ENCODE measurements at places on chromosomes 6 and 20.

- no peak for DNase-seq
Measured at GRCh38 chr20:57680131-57680716, 29.6 kb downstream of the PMEPA1 start.

DNA sequence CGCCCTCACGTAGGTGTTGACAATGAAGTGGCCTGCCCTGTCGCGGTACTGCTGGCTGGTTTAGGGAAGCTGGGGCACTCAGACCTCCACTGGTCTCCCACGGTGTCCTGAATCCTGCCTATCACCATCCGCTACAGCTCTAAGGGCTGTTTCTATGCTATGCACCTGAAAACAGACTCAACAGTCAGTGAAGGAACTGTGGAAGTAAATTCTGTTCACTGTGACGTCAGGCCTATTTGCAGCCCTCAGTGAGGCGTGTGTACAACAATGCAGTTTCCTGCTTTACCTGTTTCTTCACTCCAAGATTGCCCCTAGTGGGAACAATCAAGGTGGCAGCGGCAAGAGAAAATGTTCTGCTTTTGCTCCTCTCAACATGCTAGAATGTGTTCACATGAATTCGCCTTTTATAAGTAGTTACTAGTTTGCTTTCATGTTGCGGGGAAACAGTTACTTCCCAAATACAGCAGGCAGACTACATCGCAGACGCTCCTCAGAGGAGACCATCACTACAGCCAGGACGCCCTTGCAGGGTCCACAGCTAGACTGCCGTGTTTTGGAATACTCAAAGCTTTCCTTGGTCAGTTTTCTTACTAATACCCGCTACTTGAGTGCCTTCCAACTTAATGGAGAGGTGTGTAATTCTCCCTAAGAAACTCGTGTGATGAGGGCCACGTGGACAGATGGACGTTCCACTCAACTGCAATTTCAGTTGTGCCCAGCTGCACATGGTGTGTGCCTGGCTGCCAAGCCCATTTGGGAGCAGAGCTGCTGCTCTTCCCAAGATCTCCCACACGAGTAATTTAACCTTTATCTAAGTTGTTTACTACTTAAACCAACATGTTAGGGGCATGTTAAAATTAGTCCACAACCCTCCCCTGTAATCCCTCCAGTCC is 25.4 kb downstream of the DIDO1 start:
- DNase-seq, result peak; percentile 22

GRCh38 chr6:149806127-149806526 is 56.6 kb downstream of the PCMT1 start:
- DNase-seq, result no peak

DNA sequence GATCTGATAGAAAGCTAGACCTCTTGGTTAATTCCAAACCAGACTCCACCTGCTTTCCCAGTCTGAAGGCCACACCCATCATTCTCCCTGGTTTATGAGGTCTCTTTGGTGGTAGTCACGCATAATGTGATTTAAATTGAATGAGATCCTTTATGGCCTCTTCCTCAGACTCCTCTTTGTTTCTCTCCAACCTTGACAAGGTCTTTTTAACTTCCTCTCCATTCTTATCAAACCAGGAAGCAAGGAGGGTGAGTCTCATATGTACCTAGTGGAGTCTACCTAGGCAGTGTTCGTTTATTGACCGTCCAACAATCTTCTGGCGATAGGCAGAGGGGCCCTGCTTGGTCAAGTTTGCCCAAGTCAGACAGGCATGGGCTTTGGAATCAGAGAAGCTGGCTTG is 184.2 kb upstream of the LAMP5 start:
- DNase-seq, result no peak

DNA sequence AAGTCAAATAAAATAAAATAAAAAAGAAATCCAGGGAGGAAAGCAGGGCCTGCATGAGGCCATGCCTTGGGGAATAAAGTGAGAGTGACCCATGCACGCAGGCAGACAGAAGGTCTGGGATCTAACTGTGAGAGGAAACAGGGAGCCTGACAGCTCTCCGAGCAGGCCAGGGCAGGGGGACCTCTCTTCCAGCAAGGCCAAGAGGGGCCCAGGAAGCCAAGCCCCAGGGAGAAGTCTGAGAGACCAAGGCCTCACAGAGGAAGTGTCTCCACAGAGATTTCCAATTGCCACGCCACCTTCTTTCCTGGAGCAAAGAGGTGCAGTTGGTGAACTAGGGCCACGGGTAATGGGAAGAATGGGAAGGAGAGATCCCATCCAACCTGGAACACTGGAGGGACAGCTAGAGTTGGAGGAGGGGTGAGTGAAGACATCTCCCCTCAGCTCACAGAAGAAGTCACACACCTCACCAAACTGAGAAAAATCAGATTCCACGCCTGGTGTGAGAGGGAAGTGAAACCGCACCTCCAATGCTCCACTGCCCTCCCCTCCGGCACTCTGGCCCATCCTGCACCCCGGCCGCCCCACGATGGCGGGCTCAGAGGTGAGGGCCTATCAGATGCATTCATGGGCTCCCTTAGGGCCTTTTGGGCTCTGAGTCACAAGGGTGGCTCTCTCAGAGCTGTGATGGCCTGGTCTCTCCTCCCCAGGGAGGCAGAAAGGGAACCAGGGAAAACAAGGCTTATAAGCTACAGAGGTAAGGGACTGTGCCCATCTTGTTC is 25.1 kb upstream of the TAF8 start:
- DNase-seq, result no peak

DNA sequence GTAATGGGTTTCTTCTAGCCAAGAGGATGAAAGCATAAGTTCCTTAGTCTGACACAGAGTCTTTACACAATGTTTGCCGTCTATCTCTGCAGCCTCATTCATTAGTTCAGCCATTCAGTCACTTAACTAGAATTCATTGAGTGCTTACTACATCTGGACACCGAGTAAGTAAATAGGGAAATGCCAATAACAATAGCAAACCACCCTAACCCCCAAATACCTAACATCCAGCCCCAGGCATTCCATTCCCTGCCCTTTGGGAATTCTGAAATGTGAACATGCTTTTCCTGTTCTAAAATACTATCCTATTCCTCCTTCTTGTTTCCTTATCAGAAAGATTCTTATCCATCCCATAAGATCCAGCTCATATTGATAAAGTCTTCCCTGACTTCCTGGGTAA is 277.6 kb upstream of the RNF217 start:
- no peak for DNase-seq

DNA sequence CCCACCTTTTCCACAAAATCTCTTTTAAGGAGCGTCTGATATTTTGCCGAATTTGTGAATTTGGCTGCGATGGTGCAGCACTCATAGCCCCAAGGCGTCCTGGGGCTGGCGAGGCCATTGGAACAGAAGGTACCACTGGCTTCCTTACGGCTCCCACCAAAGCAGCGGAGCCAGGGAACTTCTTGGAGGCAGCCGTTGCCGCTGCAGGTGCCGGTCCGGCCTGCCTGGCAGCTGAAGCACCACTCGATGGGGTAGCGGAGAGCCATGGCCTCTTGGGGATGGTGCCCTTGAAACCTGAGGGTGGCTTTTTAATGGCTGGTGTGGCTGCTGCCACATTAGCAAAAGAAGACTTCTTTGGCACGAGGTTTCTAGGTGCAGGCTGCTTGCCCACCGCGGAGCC is 29.8 kb downstream of the DIDO1 start:
- no peak for DNase-seq

DNA sequence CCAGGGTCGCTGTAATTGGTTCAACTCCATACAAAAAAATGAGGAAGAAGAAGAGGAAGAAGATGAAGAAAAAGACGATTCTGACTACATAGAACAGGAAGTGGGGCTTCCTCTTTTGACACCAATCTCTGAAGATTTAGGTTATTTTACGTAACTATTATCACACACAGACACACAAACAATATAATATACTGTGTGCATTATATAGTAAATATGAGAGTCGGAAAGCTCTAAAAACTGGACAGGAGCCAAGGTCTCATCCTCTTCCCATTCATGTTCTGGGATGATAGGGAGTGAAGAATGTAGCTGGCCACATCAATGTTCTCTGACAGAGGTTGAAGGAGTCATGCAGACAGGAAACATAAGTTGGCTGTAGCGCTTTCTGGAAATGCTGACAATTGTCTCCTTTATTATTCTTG is 13.3 kb downstream of the RSPH4A start:
- no peak for DNase-seq

DNA sequence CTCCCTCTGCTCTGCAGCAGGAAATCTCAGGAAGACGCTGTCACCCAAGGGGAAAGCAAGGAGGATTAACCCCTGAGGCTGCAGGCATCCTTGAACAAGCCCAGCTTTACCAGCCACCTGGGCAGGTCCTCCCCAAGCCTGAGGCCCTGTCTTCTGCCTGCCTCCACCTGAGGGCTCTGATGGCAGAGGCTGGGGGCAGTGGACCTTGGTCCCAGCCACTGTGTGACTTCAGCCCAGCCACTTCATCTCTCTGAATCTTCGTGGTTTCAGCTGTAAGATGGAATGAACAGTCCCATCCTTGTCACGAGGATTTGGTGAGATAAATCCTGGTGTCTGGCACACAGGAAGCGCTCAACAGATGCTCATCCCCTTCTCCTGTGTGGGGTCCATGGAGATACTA is 8.5 kb upstream of the VSTM2L start:
- DNase-seq, result no peak

GRCh38 chr6:114739656-114740055 is 396.8 kb upstream of the HS3ST5 start:
- peak; percentile 17 for DNase-seq

DNA sequence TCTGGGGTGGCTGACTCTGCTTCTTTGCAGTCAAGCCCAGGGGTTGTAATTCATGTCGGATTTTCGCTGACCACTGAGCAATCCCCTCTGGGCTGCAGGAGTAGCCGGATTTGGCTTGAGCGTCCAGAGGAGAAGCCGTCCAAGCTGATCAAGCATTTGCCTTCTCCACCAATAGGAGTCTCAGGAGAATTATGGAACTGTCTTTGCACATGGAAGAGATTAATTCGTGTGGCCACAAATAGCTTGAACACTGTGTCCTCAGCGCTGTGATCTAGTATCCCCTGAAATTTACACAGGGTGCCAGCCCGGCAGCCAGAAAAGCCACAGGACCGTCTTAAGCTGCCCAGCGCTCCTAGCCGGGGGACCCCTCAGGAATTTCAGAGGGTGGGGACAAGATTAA is 37.1 kb downstream of the EYA2 start:
- no peak for DNase-seq

DNA sequence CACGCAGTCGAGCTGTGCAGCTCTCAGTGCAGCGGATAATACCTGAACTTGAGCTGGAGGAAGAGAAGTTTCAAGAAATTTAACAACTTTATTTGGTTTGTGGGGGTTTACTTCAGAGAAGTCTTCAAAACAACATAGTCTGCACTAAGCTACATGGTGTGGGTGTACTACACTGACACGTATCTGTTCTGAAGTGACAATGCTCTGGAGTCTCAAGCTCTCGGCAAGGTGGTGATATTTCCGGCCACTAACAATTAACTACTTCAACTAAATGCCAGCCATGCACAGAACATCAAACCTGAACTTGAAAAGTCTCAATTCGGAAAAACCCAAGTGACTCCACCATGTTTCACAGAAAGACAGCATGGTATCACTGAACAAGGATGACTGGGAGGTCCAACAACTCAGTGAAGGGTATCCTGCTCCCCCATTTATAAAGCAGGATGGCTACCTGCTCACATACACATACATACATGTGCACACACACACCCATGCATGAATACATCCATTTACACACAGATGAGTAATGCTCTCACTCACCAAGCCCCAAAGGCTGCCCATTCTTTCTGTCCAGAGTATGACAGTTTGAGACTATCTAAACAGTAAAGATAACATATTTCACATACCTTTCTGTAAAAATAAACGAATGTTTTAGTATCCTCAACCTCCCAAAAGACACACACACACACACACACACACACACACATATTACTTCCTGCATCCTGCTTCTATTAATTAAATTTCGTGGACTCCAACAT is 15.4 kb upstream of the ANKRD60 start:
- DNase-seq, result no peak

GRCh38 chr6:15512721-15513120 is 150.1 kb downstream of the DTNBP1 start:
- DNase-seq, result no peak

DNA sequence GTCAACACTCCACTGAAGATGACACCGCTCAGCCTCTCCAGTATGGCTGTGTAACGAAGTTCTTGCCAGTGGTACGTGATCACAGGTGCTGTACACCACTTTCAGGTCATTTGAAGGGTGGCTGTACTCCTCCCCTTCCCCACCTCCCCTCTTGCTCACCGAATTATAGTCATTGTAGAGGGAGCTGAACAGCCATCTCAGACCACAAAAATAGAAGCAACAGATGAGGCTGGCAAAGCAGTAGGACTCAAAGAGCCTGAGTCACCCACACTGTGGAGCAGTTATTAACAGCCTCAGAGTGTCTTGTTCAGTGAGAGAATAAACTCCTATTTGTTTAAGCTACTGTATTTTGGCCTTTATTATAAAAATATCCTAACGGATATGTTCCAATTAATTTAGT is 192.5 kb upstream of the MCHR2 start:
- no peak for DNase-seq

GRCh38 chr6:37020381-37020780 is 14.9 kb downstream of the FGD2 start:
- peak; percentile 47 for DNase-seq

GRCh38 chr20:39935901-39936300 is 753.1 kb downstream of the MAFB start:
- DNase-seq, result no peak

- DNase-seq, result peak; percentile 3
Measured at GRCh38 chr6:158109748-158110147, 58.3 kb downstream of the SERAC1 start.

GRCh38 chr20:46715292-46715756 is 5.9 kb downstream of the SLC2A10 start:
- peak; percentile 62 for DNase-seq

DNA sequence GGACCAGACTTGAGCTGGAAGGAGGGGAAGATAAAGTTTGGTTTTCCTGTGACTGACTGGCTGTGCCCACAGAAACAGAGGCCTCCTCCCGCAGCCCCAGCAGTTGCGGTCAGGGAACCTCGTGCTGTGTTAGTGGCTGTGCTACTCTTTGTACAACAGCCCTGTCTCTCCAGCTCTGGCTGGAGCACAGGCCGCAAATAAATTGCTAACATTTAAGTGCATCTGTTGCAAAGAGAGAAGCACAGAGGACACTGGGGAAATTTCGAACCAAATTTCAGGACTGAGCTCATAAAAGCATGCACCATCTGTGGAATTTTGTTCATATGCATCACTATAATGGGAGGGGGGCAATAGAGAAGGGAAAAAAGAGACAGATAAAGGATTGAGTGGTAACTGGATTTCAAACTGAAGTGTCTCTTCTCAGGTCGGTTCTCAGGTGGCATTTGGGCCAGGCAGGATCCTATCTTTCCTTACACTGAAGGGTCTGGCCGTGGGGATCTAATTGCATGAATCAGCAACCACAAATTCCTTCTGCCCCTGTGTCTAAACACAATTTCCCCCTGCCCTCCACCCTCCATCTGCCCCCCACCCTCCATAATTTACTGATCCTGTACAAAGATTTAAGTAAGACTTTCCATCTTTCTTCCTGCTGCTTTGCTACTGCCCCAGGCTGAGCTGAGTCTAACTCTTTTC is 88.9 kb upstream of the ATXN1 start:
- DNase-seq, result no peak

All from MCF 10A (cell line).